Neuronal stem cell (in vitro differentiated cells): ENCODE measurements at places on chromosomes 5 and 9.
A peak's percentile ranks its signal among the peaks of the same experiment; 100 is the strongest.

DNA sequence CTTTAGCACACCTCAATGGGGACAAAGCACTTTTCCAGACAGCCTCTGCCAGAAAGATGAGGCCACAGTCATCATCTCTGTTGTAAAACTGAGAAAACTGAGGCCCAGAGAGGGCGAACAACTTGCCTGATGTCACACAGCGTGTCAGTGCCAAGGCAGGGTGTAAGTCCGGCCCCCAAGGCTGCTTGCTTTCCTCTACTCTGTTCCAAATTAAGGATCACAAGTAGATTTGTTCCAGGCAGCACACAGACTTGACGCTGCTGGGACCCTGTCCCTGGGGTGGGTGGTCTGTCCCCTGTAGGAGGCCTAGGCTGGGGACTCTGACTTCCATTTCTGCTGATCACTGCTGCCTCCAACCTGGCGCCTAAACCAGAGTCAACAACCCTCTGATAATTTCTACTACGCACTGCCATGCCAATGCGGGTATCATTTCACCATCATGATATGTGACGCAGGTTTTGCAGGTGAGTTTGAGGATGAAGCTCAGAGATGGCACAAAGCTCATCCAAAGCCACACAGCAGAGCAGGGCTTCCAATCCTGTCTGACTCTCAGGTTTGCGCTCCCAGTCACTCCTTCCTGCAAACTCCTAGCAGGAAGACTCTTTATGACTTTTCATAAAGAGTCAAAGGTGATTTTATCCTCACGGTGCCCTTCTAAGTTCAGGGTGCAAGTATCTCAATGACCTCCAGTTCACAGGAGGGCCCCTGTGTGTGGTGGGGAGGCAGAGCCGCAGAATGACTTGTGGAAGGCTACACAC lies 13.5 kb upstream of the RALGDS start:
- DNase-seq: no peak
- H3K4me1 ChIP-seq: peaks cover 21% of the 10 kb centered on the region
- H3K27ac ChIP-seq: peak overlapping the region; percentile 86

DNA sequence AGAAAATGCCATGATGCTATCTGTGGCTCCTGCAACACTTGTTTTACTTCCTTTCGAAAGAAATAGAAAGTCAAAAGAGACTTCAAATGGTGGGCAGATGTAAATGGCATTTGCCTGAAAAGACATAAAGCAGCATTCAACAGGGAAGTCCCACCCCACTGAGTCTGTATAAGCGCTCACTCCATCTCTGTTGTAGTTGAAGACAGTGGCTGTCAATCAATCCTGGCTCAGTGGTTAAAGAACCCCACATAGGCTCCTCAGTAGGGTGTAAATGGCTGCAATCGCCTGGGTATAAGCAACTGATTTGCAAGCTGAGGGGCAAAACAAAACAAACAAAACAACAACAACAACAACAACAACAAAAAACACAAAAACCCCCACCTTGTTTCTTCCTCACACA lies 158.7 kb downstream of the EFNA5 start:
- H3K27ac ChIP-seq: peak overlapping the region; percentile 55
- no peak overlapping the region for H3K4me3 ChIP-seq
- peaks cover 21% of the 10 kb centered on the region for H3K4me1 ChIP-seq
- no peaks in the 10 kb centered on the region for H3K27me3 ChIP-seq

GRCh38 chr9:10204276-10204675 lies 408.5 kb downstream of the PTPRD start:
- no peaks in the 10 kb centered on the region for H3K27me3 ChIP-seq
- DNase-seq: no peak
- H3K36me3 ChIP-seq: no peaks in the 10 kb centered on the region
- no peaks in the 10 kb centered on the region for H3K4me1 ChIP-seq

DNA sequence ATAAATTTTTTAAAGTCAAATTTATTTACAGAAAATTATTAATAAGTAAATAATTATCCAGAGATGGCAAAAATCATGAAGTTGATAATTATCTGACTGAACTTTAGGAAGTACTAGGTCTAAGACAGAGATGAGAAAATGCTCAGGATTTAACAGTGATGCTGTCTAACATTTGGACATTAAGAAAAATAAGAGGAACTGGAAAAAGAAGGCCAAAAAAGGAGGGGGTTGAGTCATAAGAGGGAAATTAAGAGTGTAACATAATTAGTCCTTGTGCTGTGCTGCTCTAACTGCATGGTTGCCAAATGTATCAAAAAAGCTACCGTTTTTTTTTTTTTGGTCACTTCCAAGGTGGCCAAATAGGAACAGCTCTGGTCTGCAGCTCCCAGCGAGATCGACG lies 35.4 kb upstream of the TUT7 start:
- H3K4me3 ChIP-seq: no peak overlapping the region
- H3K27ac ChIP-seq: no peak overlapping the region
- no peaks in the 10 kb centered on the region for H3K27me3 ChIP-seq
- H3K4me1 ChIP-seq: no peaks in the 10 kb centered on the region
- no peaks in the 10 kb centered on the region for H3K36me3 ChIP-seq
- no peak for DNase-seq

DNA sequence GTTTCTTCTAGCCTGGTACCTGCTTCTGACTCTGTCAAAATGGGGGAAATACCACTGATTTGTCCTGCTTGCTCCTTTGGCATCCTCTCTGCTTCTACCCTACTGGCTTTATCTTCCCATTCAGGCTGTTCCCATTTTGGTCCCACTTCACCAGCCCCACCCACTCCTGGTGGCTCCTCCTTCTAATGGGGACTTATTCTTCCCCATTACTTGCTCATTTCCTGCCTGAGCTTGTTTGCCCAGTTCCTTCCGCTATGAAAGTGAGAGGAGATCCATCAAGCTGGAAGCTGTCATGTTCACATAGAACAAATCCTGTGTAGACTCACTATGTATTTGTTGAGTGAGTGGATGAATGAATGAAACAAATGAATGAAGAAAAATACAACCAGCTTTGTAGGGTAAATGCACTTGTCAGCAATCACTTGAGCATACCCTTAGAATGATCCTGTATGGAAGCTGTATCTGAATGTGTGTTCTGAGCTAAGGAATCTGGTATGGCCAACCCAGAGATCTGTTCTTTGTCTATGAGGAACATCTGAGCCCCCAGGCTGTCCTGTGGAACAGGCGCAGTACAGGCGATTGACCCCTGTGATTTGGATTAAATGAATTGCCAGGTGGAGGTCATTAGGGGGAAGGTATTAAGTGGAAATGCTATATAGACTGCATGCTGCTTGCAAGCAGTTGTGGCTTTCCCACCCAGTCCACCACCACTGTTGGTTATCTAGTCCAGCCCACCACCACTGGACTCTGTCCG lies 89.5 kb downstream of the APBA1 start:
- H3K4me1 ChIP-seq: no peaks in the 10 kb centered on the region
- no peak for DNase-seq
- no peaks in the 10 kb centered on the region for H3K36me3 ChIP-seq
- no peaks in the 10 kb centered on the region for H3K27me3 ChIP-seq
- H3K27ac ChIP-seq: no peak overlapping the region

GRCh38 chr5:107247427-107247826 lies 423.3 kb downstream of the EFNA5 start:
- no peak overlapping the region for H3K27ac ChIP-seq
- H3K4me1 ChIP-seq: peaks cover 8% of the 10 kb centered on the region
- no peaks in the 10 kb centered on the region for H3K36me3 ChIP-seq
- DNase-seq: no peak
